M059J (cell line): ENCODE measurements at places on chromosomes 6 and 20.
A peak's percentile ranks its signal among the peaks of the same experiment; 100 is the strongest.

GRCh38 chr6:44898296-44898930, 429.7 kb upstream of the RUNX2 start:
- DNase-seq = peak; percentile 35

DNA sequence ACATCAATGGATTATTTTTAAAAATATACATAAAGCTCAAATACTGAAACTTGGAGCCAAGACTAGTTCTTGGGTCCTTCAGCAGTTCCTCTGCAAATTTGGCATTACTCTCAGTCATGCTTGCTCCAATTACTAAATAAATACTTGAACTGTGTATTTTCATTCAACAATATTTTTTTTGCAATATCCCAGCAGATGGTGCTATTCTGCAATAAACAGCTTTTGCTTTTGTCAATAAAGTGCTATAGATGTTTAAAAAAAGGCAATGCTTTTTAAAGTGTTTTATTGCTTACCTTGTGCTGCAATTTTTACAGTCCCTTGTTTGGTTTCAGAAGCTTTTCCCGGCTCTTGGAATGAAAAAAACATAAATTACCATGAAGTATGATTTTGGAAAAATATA, 243.4 kb downstream of the TRDN start:
- DNase-seq = peak; percentile 27

- peak; percentile 100 for DNase-seq
Observed at GRCh38 chr20:40506537-40506939, 182.5 kb downstream of the MAFB start.

DNA sequence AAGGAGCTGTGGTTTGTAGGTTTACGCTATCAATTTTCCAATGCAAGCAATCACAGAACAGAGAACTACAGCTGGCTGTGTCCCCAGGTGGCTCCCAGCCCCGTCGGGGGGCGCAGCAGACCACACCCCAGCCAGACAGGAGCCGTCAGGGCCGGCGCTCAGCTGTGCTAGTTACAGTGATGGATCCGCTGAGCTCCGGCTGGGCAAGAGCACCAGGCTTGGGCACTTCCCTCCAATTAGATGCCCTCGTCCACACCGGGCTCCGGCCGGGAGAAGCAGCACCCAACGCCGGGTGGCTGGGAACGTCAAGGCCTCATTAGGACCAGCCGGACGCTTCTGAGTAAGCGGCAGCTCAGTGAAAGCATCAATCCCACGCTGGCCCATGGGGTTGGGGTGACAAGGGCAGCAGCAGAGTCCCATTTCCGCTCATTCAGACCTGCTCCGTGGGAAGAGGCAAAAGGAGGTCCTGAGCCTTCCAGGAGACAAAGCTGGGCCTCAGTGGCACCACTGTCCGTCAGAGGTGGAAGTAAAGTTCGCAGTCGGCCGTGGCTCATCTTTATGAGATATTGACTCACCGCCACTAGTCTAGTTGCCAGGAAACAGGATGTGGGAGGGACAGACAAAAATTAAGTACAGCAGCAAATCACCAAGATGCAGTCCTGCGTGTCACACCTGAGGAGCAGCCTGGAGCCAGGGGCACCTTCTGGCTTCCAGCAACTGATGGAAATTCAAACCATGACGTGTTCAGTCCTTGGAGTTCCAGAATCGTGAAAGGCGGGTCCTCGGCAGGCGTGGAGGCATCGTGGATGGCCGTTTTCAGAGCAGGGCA, 164.1 kb downstream of the TAF4 start:
- peak; percentile 57 for DNase-seq

GRCh38 chr20:2114990-2115681, 13.5 kb downstream of the STK35 start:
- no peak for DNase-seq

- DNase-seq = peak; percentile 61
Observed at GRCh38 chr6:165010556-165011535, 298.6 kb downstream of the C6orf118 start.

DNA sequence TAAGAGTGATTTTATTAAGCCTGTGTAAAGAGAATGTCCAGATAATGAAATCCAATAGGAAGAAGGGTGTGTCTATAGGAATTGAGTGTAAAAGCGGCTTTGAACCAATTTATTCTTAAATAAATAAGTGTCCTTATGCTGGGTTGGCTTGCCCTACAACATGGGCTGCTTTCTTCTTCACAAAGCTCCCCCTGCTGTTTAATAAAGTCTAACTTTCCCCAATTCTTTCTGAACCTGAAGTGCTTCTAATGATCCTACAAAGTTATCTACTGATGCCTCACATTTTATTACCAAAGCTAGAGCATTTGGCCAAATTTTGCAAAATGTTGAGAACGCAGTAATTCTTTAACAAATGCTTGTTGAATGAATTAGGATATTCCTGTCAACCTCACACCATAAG, 36.3 kb upstream of the SIRT5 start:
- peak; percentile 60 for DNase-seq

DNA sequence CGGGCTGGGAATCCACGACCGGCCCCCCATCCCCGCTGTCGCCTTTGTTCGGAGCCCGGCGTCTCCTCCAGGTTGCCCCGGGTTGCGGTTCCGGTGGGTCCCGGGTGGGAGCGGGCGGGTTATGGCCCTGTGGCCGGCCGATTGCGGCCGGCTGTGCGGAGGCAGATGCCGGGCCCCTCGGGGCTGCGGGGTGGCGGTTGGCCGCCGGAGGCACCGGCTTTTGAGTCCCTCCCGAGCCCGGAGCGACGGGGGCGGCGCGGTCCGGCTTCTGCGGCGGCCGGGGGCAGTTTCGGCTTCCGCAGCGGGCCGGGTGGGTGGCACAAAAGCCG, 431 bp downstream of the LOC128125822 start:
- no peak for DNase-seq

GRCh38 chr6:164114651-164115050, 700.1 kb downstream of the QKI start:
- no peak for DNase-seq

DNA sequence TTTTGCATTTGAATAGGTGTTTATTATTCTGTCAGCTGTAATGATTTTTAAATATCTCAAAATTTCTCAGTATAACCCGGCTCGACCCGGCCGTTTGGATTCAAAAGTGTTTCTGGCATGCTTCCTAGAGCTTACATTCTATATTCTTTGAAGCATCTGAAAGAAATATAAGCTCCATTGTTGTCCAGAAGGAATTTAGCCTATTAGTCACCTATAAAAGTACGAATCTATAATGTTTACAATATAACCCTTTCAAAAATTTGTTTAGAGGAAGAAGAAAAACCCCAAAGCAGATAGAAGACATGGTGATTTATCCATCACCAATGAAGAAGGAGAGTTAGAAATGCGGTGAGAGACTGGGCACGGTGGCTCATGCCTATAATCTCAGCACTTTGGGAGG, 22.3 kb upstream of the HECA start:
- DNase-seq = no peak

DNA sequence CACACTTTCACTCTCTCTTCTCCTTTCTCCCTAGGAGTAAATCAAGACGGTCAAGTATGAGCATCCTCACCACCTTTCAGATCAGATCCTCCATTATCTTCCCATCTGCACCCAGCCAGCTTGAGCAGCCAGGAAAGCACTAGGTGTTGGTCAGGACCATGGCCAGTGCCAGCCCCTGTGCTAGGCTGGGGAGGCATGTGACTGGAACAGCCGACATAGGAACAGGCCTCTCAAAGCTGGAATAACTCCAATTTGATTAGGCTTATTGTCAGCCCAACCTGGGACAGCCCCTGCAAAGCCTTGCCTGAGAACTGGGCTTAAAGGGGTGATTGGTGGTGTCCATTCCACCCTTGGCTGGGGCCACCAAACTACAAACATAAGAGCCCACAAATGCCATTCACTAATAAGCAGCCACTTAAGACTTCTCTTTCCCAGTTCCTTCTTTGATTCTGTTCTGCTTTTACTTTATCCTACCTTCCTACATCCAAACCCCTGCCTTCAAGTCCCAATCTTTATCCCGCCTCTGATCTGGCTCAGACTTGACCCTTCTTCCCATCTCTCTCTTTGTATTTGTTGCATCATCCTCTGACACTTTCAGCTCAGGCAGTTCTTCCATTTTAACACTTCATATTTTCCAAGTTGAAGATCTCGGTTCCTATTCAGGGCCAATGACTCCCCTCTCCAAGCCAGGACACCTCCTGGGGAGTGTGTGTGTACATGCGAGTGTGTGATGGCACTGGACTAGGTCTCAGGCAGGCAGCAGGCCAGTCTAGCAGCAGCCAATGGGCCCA, 4.5 kb upstream of the TREM2 start:
- peak; percentile 26 for DNase-seq

GRCh38 chr6:133551436-133551835, 310.3 kb downstream of the EYA4 start:
- DNase-seq = no peak

- no peak for DNase-seq
Observed at GRCh38 chr20:48953653-48954052, 32.1 kb downstream of the ARFGEF2 start.

DNA sequence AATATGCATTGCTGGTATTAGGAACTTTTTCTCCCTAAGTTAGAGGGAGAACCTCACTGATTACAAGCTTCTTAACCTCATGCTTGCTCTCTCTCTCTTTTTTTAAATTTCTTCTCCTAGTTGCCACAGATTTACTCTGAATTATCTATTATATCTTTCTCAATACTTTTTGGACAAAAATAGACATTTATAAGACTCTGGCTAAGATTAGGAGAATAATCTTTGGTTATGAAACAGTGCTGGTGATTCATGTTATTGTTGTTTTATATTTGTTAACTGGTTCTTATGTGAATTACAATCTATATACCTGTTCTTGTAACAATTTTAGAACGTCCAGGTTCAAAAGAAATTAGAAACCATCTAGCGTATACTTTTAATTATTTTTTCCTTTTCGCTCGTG, 187.8 kb downstream of the OGFRL1 start:
- no peak for DNase-seq

- peak; percentile 33 for DNase-seq
Observed at GRCh38 chr20:51221791-51222408, 199.0 kb upstream of the KCNG1 start.

DNA sequence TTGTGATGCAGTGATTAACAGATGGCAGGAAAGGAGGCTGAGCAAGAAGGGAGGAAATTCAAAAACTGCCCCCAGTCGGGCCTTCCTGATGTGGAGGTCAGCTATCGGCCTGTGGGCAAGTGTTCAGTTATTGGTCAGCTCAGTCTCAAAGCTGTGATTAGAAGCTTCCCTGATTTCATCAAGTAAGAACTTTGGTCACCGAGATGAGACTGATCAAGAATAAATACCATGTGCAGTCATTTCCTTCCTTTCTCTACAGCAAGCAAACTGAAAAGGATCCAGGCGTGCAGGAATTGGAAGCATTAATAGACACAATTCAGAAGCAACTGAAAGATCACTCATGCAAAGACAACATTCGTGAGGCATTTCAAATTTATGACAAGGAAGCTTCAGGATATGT, 69.7 kb downstream of the EFHC1 start:
- DNase-seq = no peak

DNA sequence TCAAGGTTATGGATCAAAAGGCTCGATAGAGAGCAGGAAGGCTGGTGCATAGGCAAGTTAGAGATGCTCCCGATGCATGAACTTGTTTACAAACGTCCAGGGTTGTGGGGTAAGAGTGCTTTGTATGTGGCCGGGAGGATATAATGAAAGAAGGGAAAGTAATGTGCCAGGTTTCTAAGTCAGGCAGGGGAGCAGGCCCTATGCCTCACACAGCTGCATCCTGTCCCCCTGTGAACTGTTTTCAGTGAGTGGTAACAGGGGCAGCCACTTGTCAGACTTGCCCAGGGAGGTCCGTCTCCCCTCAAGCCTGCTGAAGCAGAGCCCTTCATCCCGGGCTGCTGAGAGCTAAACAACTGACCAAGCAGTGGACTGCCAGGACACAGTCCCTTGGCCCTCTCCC, 19.4 kb downstream of the KCNK5 start:
- no peak for DNase-seq

GRCh38 chr20:48697845-48698491, 129.8 kb downstream of the PREX1 start:
- peak; percentile 81 for DNase-seq

DNA sequence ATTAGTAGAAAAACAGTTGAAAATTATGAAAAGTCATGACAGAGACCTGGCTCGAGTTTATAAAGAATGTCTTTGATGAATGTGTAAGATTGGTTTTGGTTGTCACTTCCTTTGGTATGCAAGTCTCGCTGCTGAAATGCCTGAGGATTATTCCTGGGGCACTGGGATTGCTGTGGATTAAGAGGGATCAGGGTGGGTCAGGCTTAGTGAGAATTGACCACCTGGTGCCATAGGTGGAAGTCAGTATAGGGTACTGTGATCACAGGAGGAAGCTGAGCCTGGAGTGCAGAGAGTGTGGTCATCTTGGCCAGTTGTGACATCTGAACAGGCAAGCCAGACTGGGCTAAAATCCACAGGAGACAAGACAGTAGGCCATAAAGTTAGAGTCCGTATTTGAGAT, 34.9 kb downstream of the CEP43 start:
- DNase-seq = no peak

DNA sequence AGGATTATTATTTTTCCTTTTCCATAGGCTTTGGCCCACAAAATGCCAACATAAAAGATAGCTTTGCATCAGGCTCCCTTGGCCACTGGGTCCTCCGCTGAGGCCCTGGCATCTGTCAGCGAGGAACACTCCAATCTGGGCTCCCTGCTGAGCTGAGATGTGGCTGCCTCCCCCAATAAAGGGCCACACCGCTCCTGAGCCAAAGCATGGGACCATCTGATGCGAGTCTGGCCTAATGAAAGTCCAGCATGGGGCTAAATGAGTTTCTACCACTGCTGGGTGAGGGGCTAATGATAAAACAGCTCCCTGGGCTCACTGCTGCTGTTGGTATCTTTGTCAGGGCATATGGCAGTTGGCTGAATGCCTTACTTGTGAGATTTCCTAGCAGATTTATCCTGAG, 817.5 kb upstream of the SLC35B3 start:
- DNase-seq = no peak

GRCh38 chr20:54079652-54080051, 9.3 kb upstream of the BCAS1 start:
- no peak for DNase-seq

DNA sequence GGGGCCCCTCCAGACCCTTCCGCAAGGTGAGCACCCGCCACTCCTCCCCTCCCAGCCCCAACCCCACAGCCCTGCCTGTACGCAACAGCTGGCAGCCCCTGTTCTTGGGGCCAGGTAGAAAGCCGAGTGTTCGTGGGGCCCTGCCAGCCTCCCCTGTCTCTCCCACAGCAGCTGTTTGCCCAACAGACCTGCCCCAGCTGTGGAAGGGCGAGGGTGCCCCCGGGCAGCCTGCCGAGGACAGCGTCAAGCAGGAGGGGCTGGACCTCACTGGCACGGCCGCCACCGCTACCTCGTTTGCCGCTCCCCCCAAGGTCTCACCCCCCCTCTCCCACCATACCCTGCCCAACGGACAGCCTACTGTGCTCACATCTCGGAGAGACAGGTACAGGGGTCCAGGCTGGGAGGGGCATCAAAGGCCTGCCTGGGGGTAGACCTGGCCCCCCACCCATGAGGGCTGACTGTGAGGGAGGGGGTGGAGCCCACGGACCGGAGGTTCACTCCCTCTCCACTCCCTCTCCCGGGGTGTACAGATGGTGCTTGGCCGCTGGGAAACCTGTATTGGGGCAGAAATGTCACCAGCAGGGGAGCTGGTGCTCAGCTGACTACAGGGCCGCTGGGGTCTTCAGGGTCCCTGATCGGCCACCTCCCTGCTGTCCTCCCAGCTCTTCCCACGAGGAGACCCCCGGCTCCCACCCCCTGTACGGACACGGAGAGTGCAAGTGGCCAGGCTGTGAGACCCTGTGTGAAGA, 41.1 kb downstream of the FOXP4 start:
- DNase-seq = no peak

GRCh38 chr6:63246581-63246980, 35.3 kb downstream of the FKBP1C start:
- no peak for DNase-seq

GRCh38 chr6:165272585-165272984, 36.8 kb downstream of the C6orf118 start:
- DNase-seq = no peak
